ENCODE measurements at places on chromosomes 16 and 17.

DNA sequence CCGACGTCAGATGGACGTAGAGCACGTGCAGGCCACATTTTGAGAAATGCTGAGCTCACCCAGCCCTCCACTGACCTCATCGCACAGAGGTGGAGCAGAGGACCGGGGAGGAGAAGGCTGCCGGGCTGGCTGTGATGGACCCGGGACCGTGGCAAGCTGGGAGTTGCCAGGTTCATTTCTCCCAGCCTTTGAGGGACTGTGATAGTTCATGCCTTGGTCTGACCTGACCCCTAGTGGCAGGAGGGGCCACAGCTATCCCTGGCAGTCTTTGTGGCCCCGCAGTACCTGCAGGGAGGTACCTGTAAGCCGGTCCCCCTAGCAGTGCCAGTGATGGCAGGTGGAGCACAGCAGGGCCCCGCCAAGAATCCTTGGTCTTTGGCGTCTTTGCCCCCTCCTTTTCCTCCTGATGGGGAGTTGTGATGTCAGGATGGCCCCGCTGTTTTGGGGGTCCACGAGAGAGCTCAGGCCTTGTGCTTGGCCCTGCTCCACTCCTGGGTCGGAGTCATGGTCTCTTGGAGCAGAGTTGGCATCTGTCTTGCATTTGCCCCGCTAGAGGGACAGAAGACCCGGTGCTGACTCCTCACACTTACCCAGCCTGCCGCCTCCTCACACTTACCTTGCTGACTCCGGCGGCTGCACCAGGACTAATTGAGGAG is 50.4 kb downstream of the OR1D5 start:
- DNase-seq = peak; percentile 67

- no peak for DNase-seq
These were observed 15.0 kb downstream of the C17orf100 start for GRCh38 chr17:6666557-6666956.

GRCh38 chr16:12801511-12802042 is 2.1 kb downstream of the CPPED1 start:
- no peak for DNase-seq

- peak; percentile 45 for DNase-seq
These were observed 26.8 kb upstream of the PRKCA start for GRCh38 chr17:66275651-66276050.

DNA sequence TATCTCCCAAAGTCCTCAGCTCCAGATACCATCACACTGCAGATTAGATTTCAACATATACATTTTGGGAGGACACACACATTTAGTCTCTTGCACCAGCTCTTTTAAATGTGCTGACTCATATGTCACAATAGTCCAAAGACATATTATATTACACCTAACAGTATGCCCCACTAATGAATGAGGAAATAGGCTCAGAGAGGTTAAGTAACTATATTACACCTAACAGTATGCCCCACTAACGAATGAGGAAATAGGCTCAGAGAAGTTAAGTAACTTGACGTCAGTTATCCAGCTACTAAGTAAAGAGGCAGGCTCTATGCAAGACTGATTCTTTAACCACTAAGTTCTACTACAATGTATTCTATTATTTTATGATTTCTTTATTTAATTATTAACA is 9.7 kb downstream of the IRX6 start:
- DNase-seq = no peak

DNA sequence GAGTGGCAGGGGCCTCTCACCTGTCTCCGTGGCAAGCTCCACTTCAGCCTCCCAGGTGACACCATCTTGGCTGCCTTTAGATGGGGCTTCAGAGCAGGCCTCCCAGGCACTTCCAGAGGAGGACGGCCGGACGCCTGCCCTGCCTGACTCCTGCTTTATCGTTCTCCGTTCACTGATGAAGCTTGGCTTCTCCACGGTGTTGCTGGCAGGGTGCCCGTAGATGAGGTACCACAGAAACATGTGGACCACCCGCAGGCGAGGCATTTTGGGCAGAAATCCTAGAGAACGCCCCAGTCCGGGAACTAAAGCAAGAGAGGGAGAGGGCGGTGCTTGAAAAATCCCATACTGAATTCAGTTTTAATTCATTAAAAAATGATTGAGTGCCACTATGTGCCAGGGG is 54.5 kb downstream of the GTF3C1 start:
- no peak for DNase-seq

DNA sequence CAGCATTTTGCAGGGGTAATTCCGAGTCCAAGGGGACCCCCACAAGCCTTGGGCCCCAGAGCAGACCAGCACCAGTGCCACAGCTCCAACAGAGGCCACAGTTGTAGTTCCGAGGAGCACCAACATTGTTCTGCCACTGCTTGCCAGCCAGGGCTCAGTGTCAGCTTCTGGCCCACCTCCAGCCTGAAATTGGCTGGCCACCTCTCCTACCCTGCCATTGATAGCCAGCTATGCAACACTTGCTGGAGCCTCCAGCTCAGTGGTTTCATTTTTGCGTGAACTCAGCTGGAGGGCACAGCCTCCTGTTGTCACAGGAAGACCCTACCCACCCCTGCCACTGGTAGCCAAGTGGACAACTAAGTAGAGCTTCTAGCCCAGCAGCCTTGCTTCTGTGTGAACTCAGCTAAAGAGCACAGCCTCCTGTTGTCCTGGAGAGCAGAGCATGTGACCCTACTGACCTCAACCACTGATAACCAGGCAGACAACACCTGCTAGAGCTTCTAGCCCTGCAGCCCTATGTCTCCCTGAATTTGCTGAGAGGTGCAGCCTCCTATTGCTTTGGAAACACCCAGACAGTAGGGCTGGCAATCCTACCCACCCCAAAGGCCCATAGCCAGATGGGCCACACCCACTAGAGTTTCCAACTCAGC is 24.9 kb downstream of the HYDIN start:
- no peak for DNase-seq

DNA sequence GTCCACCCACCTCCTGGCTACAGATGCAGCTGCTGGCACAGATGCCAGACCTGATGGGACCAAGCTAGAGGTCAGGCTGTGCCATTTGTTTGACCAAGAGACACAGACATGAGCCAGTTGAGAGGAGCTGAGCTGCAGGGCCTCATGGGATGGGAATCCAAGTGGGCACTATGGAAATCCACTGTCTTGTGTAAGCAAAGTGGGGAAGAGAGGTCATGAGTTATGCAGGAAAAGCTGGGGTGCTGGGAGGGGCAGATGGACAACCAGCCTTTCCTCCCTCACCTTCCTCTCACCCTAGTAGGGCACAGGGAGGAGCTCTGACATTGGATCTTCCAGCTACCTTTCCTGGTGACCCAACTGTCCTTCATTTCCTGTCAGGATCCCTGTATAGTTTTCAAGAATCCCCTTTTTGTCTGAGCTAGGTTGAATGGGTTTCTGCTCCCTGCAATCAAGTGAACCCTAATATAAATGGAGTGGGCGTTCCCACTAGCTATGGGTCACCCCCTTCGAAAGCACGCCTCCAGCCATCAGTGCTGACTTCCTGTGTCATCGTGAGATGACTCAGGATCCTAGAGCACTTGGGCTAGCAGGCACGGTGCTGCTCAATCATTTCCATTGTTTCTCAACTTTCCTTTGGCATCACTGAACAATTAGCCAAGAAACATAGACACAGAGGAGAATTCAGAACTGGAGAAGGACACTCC is 13.6 kb downstream of the ATPAF2 start:
- DNase-seq = no peak

GRCh38 chr16:67198238-67198734 is 645 bp upstream of the ELMO3 start:
- no peak for DNase-seq

GRCh38 chr16:71360378-71360777 is 1.9 kb downstream of the CALB2 start:
- peak; percentile 52 for DNase-seq

GRCh38 chr17:78276098-78276887 is 44.9 kb downstream of the TMEM235 start:
- DNase-seq = no peak

DNA sequence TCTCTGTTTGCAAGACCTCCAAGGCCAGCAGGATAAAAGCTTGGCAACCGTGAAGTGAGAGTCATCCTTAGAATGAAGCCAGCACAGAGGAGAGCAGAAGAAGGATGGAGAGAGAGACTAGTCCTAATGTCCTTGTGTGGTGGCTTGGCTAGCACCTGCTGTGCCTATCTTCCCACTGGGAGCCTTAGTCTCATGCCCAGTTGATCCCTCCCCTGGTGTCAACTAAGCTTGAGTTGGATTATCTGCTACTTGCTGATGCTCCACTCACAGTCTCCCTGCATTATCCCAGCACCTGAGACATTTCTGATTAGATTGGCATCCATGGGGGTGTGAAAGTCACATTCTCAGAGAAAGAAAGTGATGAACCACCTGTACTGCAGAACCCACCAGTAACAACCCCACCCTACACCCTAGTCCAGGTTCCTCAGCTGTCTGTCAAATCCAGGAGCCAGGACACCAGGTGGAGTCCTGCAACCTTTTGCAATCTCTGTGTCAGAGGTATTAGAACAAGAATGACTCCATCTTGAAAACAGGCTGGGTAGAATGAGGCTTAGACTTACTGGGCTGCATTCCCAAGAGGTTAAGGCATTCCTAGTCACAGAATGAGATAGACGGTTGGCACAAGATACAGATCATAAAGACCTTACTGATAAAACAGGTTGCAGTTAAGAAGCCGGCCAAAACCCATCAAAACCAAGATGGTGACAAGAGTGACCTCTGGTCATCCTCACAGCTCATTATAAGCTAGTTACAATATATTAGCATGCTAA is 460.2 kb upstream of the C16orf82 start:
- DNase-seq = no peak

GRCh38 chr17:6457688-6458459 is 13.6 kb downstream of the PIMREG start:
- no peak for DNase-seq

GRCh38 chr17:74870512-74870911 is 2.3 kb downstream of the FDXR start:
- DNase-seq = no peak

DNA sequence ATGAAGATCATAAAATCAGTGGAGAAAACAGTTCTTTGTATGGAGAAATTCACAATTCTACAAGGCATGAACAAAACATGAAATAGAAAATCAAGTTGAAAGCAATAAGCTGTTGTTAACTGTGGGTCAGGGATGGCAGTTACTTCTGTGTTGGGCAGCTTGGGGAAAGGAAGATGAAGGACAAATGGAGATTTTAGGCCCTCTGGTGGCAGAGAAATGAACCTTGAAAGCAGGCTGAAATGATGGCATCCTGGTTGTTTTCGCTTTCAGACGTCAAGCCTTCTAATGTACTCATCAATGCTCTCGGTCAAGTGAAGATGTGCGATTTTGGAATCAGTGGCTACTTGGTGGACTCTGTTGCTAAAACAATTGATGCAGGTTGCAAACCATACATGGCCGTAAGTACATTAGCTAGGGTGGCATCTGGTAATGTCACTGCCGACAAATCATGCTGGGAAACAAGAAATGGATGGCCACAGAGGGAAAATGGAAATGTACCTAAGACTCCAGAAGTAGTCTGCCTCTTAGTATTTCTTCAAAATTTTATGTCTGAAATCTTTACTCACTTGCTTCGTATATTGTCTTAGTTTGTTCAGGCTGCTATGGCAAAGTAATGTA is 108.9 kb downstream of the MAP2K6 start:
- DNase-seq = no peak

DNA sequence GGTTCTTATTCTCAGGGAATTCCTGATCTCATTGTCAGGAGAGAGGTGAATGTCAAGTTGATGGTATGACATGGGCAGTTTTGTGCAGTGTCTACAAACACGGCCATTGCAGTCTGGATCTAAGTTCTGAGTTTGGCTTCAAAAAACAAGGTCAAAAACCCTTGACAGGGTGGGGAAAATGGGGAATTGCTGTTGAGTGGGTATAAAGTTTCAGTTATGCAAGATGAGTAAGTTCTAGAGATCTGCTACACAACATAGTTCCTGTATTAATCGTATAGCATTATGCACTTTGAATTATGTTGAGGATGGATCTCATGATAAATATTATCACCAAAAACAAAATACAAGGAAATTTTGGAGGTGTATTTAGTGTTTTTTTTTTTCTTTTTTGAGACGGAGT is 36.6 kb upstream of the CARMIL2 start:
- no peak for DNase-seq

DNA sequence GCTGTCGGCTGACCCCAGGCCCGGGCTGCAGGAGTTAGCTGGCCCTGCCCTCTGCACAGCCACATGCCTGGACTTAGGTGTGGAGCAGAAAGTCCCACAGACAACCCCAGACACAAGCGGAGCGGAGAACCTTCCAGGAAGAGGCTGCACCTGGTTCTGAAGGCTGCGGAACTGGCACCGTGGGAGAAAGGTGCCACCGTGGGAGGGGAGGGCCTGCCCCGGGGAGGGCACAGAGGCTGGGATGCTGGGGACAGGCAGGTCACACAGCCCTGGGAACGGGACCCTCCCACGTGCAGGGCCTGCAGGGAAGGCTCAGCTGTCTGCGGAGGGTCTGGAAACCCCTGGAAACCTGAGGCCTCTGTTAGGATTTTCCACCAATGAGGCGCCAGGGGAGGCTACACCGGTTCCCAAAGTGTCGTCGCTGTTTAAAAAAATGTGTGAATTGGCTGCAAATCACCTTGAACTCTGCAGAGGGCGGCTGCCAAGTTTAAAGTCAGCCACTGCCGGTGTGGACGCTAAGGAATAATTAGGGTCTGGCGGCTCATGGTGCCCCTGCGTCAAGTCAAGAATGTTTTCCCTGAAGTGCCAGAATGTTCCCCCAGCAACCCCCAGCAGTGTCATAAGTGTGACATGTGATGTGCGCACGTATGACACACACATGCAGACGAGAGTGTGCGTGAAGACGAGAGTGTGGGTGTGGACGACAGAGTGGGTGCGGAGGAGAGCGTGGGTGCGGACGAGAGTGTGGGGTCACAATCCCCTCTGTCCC is 50.9 kb upstream of the PABPN1L start:
- no peak for DNase-seq

GRCh38 chr17:36544044-36544306 is 744 bp upstream of the GGNBP2 start:
- DNase-seq = no peak

DNA sequence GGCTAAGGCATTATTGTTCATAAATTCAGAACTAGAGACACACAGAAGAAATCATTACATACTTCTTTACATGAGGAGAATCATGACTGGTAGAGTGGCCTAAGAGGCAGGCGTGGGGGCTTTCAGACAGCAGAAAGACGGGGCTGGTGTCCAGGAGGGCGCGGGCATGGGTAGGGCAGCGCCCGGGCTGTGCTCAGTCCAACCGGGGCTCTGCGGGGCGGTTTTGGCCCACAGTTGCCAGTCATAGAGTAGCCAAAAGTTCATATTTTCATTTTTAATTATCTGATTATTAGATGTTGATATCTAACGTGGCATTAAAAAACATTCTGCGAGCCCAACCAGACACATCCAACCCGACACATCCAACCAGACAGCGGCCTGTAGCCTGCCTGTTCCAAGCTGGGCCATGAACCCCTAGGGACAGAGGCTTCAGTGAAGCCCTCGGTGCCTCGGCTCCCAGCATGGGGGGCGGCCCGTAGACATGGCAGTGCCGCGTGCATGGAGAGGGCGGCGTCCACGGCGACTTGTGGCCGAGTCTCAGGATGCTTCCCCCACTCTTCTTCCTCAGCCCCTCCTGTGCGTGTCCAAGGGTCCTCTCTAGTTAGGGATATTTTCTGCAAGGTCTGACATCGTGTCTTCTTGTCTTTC is 162.4 kb upstream of the CHMP6 start:
- peak; percentile 31 for DNase-seq

GRCh38 chr16:89363621-89364393 is 126.6 kb downstream of the ANKRD11 start:
- no peak for DNase-seq

- no peak for DNase-seq
These were observed 16.8 kb upstream of the COL1A1 start for GRCh38 chr17:50218071-50218759.

Measured in breast epithelium (tissue), 4 donors.